ENCODE measurements at places on chromosomes 7 and 10. TPM values are rescaled to one million over a fixed set of nuclear protein-coding genes. Genes with fewer than 3 reads are reported as not detected.

Gene SLC13A1
- not detected for polyA plus RNA-seq

Gene FAM237B
- polyA plus RNA-seq: not detected

Gene GPR85
- 5.0 TPM for polyA plus RNA-seq

Gene RNLS
- polyA plus RNA-seq: 8.0 TPM

Gene CPA1
- polyA plus RNA-seq: 0.07 TPM

Gene FMC1
- 10.4 TPM for polyA plus RNA-seq

Gene SAP25
- not detected for polyA plus RNA-seq

Gene HMX3
- polyA plus RNA-seq: not detected

Gene LHPP
- 7.1 TPM for polyA plus RNA-seq

Gene GARS1
- polyA plus RNA-seq: 829 TPM

Gene ACBD7
- polyA plus RNA-seq: 0.58 TPM

Gene SCART1
- polyA plus RNA-seq: 0.96 TPM

Gene CTBP2
- polyA plus RNA-seq: 52.5 TPM

Gene PARD3
- polyA plus RNA-seq: 34.4 TPM

Gene CDK14
- 28.4 TPM for polyA plus RNA-seq

Gene VAX1
- polyA plus RNA-seq: not detected

Gene PYROXD2
- polyA plus RNA-seq: 20.3 TPM

Gene LIPJ
- not detected for polyA plus RNA-seq

Gene LRIT1
- polyA plus RNA-seq: not detected

Gene CRPPA
- 0.92 TPM for polyA plus RNA-seq

Gene EVX1
- not detected for polyA plus RNA-seq

Gene ZNF485
- polyA plus RNA-seq: 1.2 TPM

Gene MKX
- 0.76 TPM for polyA plus RNA-seq

Gene ETV1
- 14.9 TPM for polyA plus RNA-seq

Gene FAM25A
- not detected for polyA plus RNA-seq

Gene EGR2
- 0.57 TPM for polyA plus RNA-seq

Gene PIK3AP1
- 0.16 TPM for polyA plus RNA-seq

Gene CUEDC2
- polyA plus RNA-seq: 61.1 TPM

Gene GRM3
- polyA plus RNA-seq: not detected

Gene ZC3HAV1L
- polyA plus RNA-seq: 10.0 TPM

Gene ZNF804B
- polyA plus RNA-seq: not detected
